DND-41 (cell line): ENCODE measurements at places on chromosomes 6 and 20.

DNA sequence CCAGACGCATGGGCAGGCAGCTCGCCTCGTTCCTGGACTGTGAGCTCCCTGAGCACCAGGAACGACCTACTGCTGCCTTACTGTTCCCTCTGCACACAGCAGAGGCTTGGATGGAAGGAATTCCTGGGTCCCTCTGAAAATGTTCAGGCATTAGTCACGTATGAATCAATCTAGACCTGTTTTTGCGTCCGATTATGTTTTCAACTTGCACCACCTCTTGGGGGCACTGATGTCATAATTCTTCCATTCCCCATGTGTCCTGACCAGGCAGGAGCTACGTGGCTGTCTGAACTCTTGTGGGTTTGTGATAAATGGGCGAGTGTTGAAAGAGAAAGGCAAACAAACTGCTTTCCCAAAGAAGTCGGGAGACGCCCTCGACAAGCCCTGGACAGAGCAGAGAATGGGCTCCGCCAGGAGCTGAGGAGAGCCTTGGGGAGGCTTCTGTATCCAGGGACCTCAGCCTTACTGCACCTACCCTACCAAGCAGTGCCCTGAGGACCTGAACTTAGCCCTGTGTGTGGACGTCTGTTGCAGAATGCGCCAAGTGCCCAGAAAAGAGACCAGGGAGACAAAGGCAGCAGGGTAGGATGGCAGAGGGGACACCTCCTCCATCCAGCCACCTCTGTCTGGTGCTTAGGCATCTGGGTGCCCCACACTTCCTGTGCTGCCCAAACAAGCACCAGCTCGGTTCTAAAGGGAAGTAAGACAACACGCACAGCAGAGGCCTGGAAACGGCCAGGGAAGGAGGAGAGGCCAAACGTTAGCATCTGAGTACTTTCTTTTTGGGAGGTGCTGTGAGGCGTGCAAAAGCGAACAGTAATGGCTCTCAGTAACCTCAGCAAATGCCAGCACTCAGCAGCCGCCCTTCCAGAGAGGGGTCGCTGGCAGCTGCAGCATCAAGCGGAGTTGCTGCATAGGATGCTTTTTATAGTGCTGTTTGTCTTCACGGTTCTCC, 124.2 kb downstream of the LY86 start:
- DNase-seq = peak; percentile 76

DNA sequence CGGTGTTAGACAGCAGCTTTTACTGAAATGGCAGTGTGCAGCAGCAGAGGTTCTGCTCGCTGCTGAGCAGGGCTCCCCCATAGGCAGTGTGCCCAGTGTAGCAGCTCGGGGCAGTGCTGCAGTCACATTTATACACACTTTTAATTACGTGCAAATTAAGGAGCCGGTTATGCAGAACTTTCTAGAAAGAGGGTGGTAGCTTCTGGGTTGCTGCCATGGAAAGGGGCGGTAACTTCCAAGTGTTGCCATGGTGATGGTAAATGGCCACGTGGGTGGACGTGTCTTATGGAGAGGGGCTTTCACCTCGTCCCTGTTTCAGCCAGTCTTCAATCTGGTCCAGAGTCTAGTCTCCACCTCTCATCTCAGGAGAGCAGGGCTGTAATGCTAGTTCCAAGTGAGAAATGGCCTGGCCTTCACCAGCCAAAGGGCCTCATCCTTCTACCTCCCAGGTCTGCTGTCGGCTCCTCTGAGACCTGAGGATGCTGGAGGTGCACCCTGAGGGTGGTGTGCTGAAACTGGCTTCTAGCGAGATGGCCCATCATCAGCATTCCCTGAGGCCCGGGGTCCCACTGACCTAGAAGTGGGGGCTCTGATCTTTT, 180.5 kb upstream of the PMEPA1 start:
- no peak for DNase-seq

- DNase-seq = no peak
Observed at GRCh38 chr6:134056046-134056445, 3.6 kb upstream of the SLC2A12 start.

GRCh38 chr20:54716174-54716747, 240.9 kb downstream of the DOK5 start:
- no peak for DNase-seq
